ENCODE measurements at places on chromosomes 12 and 14. TPM values are rescaled to one million over a fixed set of nuclear protein-coding genes. Genes with fewer than 3 reads are reported as not detected.

SNX6 gene
- total RNA-seq, result 48.4 TPM

MDP1 gene
- 9.3 TPM for total RNA-seq

TOX4 gene
- total RNA-seq, result 30.5 TPM

ACOT4 gene
- not detected for total RNA-seq

CMA1 gene
- not detected for total RNA-seq

GDF3 gene
- total RNA-seq, result not detected

SLC17A8 gene
- total RNA-seq, result 1.7 TPM

IFI27 gene
- 118 TPM for total RNA-seq

ZCRB1 gene
- total RNA-seq, result 22.3 TPM

RNASE7 gene
- total RNA-seq, result not detected

NINJ2 gene
- not detected for total RNA-seq

BLTP3B gene
- total RNA-seq, result 61.1 TPM

XRCC3 gene
- total RNA-seq, result 70.1 TPM

P2RX2 gene
- not detected for total RNA-seq

IQSEC3 gene
- not detected for total RNA-seq

LBHD2 gene
- not detected for total RNA-seq

PLA2G1B gene
- not detected for total RNA-seq

MNAT1 gene
- total RNA-seq, result 10.3 TPM

MSI1 gene
- total RNA-seq, result 7.1 TPM

ST8SIA1 gene
- 1.7 TPM for total RNA-seq

DBX2 gene
- total RNA-seq, result not detected

All from stomach (tissue), 19 donors.